CD4-positive, alpha-beta T cell treated with Interleukin-6 at 100 ng/mL for 8 hours (primary cell): ENCODE measurements at places on chromosomes 11 and 22.
A peak's percentile ranks its signal among the peaks of the same experiment; 100 is the strongest.

- DNase-seq = peak; percentile 21
Measured at GRCh38 chr11:86047275-86047991, 21.5 kb downstream of the PICALM start.

GRCh38 chr11:29263971-29264682, 752.7 kb downstream of the KCNA4 start:
- DNase-seq = no peak

- DNase-seq = no peak
Measured at GRCh38 chr11:36456156-36456555, 53.9 kb downstream of the TRAF6 start.

GRCh38 chr11:112795142-112795815, 165.9 kb upstream of the NCAM1 start:
- no peak for DNase-seq

DNA sequence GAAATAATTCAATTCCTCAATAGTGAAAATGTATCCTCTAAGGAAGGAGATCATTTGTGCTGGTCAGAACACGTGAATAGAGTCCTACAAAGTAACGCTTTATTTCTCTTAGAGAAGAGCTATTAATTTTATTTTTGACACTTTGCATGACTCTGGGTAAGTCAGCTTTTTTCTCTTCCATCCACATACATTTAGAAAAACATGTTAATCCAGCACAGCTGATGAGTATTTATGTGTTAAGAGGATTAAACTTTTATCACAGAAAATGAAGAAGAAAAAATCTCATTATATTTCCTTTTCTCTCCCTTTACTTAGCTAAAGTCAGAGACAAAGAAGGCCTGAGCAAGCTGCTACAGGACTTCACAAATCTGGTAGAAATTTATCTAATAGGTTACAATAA, 649.5 kb upstream of the CCDC179 start:
- DNase-seq = no peak

- no peak for DNase-seq
Measured at GRCh38 chr11:93084727-93085505, 112.9 kb downstream of the SLC36A4 start.

- DNase-seq = no peak
Measured at GRCh38 chr11:65184146-65184545, 2.4 kb downstream of the CAPN1 start.

DNA sequence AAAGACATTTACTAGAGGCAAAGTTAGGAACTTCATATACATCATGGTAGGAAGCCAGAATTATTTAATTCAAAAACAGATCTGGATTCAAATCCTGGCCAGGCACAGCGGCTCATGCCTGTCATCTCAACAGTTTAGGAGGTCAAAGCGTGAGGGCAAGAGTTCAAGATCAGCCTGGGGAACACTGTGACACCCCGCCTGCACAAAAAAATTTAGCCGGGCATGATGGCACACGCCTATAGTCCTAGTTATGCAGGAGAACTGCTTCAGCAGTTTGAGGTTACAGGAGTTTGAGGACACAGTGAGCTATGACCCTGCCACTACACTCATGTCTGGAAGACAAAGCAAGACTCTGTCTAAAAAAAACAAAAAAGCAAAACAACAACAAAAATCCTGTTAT, 8.9 kb downstream of the MRTFA start:
- no peak for DNase-seq

DNA sequence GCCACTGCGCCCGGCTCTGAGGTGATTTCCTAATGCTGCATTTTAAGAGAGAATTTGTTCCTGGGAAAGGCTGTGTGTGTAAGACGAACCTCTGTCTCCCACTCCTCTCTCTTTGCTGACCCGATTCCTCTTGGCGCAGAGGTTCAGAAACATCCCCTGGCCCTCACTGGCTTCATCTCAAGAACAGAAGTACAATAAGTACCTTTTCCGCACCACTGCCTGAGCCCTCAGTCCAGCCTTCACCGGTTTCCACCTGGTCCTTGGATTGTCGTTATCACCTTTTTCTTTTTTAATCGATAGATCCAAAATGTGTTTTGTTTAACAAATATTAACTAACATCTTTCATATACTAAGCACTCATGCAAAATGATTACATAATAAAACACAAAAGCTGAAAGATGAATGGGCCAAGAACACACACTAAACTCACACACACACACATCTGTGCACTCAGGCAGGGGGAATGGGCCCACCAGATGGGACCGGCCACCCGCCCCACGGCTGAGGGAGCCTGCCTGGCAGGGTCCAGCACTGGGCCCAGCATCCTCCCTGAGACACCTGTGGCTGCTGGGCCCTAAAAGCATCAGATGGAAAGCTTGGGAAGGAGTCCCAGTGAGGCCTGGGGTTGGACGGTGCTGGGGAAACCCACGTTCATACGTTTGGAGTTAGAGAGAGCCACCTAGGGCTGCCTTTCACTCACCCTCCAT, 50.4 kb upstream of the A4GALT start:
- no peak for DNase-seq

DNA sequence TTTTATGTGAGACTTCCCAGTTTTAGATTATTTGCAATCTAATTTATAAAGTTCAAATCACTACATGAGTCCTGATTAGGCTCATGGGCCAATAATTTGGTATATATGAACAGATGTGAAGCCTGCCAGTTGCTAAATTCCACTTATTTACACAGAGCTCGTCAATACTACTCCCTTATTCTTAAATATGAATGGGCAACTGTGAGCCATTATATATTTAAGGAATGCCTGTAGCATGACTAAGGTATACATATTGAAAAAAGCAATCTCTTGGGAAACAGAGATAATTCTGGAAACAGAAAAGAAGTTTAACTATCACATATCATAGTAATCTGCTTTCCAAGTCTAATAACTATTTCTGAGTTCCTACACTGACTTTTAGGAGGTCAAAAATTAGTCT, 27.0 kb downstream of the RBMXL2 start:
- no peak for DNase-seq

DNA sequence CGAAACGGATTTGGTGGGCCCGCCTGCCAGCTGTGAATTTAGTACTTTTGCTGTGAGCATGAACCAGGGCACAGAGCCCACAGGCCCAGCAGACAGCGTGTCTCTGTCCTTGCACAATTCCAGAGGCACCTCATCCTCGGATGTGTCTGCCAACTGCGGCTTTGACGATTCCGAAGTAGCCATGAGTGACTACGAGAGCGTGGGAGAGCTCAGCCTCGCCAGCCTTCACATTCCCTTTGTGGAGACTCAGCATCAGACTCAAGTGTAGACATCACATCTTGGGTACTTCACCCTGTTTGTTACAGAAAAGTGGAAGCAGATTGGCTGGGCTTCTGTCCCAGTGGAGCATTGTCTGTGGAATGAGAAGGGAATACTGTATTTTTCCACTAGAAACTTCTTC, 78.6 kb upstream of the MTNR1B start:
- DNase-seq = no peak

DNA sequence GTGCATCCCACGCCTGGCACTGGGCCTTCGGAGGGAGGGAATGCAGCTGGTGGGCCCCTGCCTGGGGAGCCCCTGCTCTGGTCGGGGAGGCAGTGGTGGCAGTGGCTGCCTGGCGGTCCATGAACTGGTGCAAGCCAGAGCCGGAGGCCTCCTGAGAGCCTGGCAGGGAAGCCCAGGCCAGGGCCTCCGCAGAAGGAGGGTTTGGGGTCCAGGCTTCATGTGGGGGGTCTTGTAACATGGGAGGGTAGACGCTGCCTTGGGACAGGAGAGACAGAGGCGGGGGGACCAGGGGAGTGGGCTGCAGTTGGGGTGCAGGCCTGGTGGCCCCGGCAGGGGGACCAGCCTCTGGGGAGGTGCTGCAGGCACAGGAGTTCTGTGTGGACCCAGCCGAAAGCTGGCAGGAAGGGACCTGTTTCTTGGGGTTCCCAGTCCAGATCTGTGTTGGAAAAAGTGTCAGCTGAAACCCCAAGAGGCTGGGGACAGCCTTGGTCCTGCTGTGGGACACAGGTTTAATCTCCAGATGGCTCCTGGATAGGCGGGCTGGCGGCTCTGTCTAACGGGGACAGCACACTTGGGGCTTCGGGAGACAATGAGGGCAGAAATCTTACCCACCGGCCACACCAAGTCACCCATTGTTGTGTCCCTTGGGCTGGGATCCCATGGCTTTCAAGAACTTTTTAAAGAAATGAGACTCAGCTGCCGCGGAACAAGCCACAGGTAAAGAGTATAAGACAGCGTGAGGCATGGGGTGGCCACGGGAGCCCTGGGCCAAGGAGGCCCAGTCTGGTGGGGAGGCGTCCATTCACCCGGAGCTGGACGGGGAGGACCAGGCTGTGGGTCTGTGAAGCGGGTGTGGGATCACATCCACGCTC, 73.5 kb downstream of the KCNQ1 start:
- DNase-seq = no peak

DNA sequence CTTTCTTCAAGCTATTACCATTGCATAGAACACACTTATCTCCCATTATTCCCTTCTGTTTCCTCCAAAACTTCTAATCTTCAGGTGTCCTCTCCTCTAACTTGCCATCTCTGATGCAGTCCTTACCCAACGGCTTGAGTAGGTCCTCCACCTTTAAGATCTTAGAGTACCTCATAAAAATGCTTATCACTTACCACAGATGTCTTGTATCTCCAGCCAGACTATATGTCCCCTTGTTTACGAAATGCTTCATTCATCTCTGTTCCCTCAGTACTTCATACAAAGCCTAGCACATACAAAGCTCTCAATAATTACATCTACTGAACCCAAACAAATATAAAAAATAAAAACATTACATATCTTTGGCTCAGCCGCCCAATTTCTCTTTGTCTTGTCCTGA, 49.2 kb downstream of the PAK1 start:
- no peak for DNase-seq

DNA sequence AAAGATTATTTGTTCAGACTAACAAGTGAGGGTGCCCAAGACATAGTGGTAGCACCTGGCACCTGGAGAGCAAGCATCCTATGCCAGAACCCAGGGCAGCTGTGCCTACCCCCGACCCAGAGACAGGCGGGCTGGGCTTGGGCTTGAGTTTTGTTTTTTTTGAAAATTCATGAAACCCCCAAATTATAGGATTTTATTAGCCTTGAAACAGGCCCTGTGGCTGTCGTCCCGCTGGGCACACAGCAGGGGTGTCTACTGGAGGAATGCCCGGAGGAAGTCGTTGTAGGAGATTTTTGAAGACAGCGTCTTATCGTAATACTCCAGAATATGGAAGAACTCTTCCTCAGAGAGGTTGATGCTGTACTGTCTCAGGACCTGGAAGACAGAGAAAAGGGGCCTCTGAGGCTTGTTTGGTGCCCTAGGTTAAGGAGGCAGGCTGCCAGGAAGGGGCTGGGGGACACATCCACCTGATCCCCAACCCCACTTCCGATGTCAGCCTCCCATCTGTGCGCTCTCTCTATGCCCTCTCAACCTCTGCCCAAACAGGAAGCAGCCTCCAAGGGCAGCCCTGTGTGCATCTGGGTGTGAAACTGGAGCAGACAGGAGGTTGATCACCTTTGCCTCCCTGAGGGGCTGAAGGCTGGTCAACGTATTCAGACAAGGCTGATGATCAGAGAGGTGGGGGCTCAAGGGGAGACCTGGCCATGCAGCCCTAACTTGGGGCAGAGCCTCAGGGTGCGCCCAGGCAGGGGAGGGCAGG, 117.0 kb downstream of the MPPED1 start:
- DNase-seq = no peak

GRCh38 chr11:100939571-100939970, 190.0 kb downstream of the PGR start:
- DNase-seq = no peak

- no peak for DNase-seq
Measured at GRCh38 chr11:96191752-96192151, 151.2 kb downstream of the MAML2 start.

DNA sequence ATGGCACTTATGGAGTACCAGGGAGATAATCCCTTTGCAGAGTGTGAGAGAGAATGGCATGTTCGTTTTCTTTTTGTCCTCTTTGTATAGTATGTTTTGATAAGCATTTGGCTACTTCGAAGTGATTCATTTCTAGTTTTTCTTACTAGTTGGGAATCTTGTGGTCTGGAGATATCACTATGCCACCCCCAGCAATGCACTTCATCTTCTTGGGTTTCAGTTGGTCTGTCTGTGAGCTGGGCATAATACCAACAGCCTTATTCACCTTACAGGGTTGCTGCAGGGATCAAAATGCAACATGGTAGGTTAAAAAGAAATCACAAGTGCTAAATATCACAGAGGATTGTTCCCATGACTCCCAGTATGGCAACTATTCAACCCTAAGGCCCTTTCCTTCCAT, 387.8 kb upstream of the CADM1 start:
- no peak for DNase-seq

DNA sequence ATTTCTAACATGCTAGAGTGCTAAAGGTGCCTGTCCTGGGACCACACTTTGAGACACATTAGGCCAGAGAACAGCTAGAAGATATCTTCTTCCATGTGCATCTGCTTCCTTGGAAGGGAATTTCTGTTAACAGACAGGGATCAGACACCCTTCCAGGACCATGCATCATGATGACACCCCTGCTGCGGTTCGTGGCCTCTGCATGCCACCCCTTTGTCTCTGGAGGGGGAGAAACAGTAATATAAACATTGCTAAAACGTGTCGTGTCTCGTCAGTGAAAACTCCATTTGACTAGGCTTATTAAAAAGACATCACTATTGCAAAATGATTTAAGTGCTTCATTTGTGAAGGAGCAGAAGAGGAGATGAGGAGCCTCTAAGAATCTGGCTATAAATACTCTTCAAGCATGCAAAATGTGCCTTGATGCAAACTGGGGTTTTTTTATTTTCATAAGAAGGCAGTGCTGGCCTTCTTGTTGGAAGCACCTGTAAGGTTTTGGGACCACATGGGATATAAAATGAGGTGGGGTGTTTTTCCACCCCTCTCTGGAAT, 141.6 kb downstream of the MYO18B start:
- DNase-seq = no peak

DNA sequence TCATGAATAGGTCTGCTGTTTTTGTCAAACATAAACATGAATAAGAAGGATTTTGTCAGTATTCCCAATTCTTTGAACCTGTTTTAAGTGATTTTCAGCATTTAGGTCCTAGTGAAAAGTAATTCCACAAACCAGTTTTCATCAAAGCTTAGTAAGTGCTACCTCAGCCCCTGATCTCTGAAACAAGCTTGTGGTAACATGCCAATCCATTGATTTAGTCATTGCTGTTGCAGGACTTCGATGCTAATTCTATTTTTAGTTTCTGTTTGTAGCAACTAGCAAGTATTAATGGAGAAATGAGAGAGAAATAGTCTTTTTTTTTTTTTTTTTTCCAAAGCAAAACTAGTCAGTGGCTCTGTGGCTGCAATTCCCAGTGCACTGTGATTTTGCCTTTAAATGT, 91.4 kb downstream of the JRKL start:
- no peak for DNase-seq

DNA sequence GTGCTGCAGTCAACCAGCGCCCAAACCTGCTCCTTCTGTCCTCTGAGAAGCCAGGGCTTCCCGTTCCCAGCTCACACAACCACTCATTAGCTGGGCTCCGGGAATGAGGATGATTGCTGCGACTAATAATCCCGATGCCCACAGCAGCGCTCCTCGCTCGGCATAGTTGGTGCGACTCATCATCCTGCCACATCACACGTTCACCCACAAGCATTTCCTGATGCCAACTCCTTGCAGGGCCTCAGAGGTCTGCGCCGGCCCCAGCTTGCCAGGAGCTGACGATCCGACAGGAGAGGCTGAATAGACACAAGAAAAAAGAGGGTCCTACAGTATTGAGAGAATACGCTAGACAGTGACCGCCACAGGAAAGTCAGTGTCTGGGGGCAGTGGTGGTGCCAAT, 10.6 kb upstream of the CSNK1E start:
- no peak for DNase-seq
